ENCODE measurements at places on chromosomes 11 and 22.

GRCh38 chr22:20946080-20946986, 20.7 kb upstream of the AIFM3 start:
- DNase-seq = no peak

DNA sequence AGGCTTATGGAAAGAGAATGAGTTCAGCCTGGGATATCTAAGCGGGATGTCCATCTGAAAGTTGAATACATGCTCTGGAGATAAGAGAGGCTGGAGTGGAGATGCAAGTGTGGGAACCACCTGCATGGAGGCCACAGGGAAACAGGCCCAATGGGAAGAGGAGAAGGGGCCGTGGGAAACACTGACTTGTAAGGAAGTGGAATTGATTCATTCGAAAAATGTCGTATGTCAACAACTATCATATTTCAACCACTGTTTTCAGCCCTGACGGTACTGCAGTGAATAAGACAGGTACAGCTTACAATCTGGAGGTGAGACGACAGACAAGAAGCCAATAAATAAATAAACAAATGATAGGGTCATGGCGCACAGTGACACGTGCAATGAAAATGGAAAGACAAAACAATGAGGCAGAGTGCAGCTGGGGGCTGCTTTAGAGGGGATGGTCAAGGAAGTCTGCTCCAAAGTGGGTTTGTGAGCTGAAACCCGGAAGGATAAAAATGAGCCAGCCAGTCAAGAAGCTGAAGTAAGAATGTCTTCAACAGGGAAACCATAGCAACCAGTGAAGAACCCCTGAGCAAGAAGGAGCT, 35.9 kb downstream of the EFCAB6 start:
- DNase-seq = no peak

- DNase-seq = no peak
These were observed 7.5 kb downstream of the CRYBB1 start for GRCh38 chr22:26610072-26610958.

- DNase-seq = no peak
These were observed 12.4 kb upstream of the NUP160 start for GRCh38 chr11:47860536-47860935.

- no peak for DNase-seq
These were observed 929.0 kb downstream of the BRD1 start for GRCh38 chr22:48898524-48899250.

DNA sequence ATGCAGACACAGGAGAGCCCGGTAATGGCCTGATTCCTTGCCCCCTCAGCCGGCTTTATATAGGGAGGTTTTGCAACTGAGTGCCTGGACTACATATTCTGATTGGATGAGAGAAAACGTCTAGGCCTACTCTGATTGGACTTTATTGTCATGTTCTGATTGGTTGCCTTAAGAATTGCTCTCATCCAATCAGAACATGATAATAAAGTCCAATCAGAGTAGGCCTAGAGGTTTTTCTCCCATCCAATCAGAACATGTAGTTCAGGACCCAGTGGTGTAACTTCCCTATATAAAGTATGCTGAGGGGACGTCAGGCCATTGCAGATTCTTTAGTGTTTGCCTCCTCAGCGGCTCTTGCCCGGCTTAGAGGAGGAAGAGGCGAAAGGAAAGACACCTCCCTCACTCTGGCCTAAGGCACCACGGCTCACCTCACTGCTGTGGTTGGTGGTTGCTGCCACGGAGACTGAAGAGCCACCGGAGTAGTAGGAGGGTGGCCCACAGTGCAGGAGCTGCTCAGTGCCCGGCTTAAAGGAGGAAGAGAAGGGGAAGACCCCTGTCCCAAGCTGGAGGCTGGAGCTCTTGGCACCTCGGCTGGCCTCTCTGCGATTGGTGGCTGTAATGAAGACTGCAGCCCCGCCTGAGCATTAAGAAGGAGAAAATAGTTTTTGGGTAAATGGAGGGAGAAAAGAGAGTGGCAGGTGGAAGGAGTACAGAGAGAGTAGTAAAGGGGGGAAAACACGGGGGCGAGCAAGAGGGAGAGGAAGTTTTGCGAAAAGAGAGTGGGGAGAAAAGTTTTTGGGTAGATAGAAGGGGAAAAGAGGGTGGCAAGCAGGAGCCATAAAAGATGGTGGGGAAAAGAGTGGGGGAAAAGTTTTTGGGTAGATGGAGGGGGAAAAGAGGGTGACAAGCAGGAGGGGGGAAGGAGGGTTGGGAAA, 116.7 kb upstream of the SERPIND1 start:
- DNase-seq = no peak

Measured in activated T-cell treated with anti-CD3 and anti-CD28 coated beads for 24 hours (primary cell).